ENCODE measurements at places on chromosomes 11 and 22.
A peak's percentile ranks its signal among the peaks of the same experiment; 100 is the strongest.

DNA sequence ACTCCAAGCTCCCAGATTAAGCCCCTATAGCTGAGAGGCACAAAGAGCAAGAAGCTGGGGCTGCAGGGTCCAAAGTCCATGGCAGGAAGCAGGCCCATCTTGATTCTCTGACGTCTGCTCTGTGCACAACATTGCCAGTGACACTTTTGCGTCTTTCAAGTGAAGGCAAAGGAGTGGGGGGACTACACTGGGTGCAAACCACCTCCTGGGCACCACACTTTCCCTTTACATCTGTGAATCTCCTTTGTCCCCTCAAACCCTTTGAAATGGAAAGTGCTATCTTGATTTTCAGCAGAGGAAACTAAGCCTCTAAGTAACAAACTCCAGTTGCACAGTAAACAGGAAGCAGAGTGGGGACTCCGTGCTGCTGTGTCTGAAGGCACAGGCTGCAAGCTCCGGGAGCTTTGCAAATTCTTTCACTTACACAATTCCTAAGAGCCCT lies 428.0 kb downstream of the LARGE1 start:
- DNase-seq, result no peak

DNA sequence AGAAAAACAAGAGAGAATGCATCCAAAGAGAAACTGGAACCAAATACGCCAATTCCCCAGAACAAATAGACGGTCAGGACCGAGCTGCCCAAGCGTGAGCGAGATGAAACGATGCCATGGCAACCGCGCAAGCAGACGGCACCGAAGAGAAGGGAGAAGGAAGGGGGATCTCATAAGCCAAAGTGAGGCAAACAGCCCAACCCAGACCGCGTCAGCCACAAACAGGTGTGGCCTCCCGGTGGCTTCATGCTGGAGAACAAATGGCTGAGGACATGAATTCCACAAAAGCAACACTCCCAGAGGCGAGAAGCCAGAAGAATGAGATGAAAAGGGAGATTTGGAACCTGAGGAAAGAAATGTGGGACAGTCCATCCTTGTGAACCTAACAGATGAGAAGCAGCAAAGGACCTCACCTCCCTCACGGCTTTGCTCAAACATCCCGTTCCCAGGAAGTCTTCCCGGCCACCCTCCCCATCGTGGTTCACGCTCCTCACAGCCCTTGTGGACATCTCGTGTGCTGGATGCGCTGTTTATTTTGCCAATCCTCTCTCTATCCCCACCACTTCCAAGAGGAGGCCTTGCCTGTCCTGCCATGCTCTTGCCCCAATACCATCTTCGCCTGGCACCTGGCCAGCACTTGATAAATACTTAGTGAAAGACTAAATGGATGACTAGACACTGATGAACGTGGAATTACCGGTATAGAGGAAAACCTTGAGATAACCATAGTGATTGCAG lies 89.1 kb upstream of the RTL6 start:
- DNase-seq, result no peak

GRCh38 chr22:38964989-38965388 lies 7.6 kb downstream of the APOBEC3A start:
- no peak for DNase-seq

DNA sequence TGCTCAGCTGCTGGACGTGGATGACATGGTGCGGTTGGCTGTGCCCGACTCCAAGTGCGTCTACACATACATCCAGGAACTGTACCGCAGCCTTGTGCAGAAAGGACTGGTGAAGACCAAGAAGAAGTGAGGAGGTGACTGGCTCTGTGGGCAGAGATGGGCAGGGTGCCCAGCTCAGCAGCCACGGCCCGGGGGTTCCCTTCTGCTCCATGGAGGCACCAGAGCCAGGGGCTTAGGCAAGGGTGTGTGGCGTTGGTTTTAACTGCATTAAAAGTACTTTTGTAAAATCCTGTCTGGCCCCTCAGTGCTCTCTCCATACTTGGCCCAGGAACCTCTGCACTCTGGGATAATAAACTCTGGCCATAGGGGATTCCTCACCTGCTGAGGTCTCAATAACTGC lies 12.6 kb downstream of the SMTNL1 start:
- no peak for DNase-seq

- DNase-seq, result peak; percentile 90
Observed at GRCh38 chr11:46295312-46296058, 18.0 kb downstream of the CREB3L1 start.

GRCh38 chr22:37578002-37578401 lies 1.9 kb downstream of the LGALS2 start:
- no peak for DNase-seq

GRCh38 chr11:587978-588380 lies 11.7 kb downstream of the PHRF1 start:
- no peak for DNase-seq

- DNase-seq, result no peak
Observed at GRCh38 chr11:2760196-2760871, 60.5 kb upstream of the KCNQ1OT1 start.

DNA sequence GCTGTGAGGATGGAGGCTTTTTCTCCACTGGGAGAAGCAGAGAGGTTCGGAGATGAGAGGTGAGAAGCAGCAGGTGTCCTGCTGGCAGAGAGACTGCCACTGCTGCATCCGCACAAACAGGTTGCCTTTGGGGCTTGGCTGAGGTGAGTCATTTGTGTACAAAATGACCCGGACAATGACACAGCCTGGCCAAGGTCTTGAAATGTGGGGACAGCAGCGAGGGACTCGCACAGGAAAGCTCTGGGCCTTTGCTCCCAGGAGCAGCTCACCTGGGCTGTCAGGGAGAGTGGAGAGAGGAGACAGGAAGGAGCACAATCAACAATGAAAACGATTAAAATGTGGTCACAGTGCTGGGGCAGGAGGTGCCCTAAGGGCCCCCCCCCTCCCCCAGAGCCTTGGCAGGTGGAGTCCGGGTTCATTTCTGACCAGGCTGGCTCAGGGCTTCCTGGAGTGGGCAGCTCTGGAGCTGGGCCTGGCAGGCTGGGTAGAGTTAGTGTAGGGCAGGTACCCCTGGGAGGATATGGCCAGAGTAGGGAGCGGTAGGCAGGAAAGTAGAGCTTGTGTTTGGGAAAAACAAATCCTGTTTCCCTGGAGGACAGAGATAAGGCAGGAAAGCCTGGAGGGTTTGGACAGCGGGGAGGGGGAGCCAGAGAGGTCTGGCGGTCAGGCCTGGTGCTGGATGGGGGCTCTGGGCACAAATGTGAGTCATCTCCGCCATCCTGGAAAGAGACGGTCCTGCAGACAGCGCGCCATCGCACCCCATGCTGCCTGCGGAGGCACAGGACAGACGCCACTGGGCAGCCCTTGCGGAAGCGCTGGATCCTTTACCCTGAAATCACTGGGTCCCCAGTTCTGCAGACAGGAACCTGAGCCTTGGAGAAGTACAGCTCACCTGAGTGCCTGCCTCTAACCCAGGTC lies 37.8 kb upstream of the CELSR1 start:
- peak; percentile 21 for DNase-seq

DNA sequence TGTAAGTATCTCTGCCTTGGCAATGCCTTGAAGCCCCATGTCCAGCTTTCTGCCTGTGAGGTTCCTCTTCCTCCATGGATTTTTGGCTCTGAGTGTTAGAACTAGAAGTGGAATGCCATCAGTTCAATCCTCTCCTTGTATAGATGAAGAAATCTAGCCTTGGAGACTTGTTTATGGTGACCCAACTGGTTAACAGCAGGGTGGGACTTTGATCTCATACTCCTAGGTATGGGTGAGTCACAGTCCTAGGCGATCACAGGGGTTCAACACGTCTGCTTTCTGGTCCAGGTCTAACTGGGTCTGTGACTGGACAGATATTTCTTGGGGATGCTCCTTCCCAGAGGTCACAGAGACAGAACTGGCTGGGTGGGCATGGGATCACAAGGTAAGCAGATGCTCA lies 9.2 kb upstream of the MTFP1 start:
- DNase-seq, result no peak

GRCh38 chr11:64626637-64627036 lies 35.6 kb downstream of the SLC22A12 start:
- no peak for DNase-seq

GRCh38 chr22:41368543-41369423 lies 13.0 kb upstream of the TEF start:
- no peak for DNase-seq

GRCh38 chr22:50599816-50600455 lies 657 bp upstream of the MAPK8IP2 start:
- no peak for DNase-seq

All from NCI-H226 (cell line).